ENCODE measurements at places on chromosomes 6 and 20. TPM values are rescaled to one million over a fixed set of nuclear protein-coding genes. Genes with fewer than 3 reads are reported as not detected.

The VSTM2L gene
- not detected for total RNA-seq

GRCh38 chr6:101268541-101268940, 125.0 kb upstream of the GRIK2 start:
- no peaks in the 10 kb centered on the region for H3K4me1 ChIP-seq
- no peaks in the 10 kb centered on the region for H3K27me3 ChIP-seq
- no peaks in the 10 kb centered on the region for H3K36me3 ChIP-seq
- H3K27ac ChIP-seq = no peak overlapping the region

- H3K36me3 ChIP-seq = no peaks in the 10 kb centered on the region
- H3K4me1 ChIP-seq = no peaks in the 10 kb centered on the region
- no peaks in the 10 kb centered on the region for H3K27me3 ChIP-seq
- H3K27ac ChIP-seq = no peak overlapping the region
- no peak overlapping the region for H3K4me3 ChIP-seq
- no peak for DNase-seq
Observed at GRCh38 chr6:81766482-81767069, 14.1 kb upstream of the TENT5A start.

The CST2 gene
- total RNA-seq = not detected

Data from T-cell (primary cell).